Endothelial cell of umbilical vein (primary cell): ENCODE measurements at places on chromosomes 2 and 18. TPM values are rescaled to one million over a fixed set of nuclear protein-coding genes. Genes with fewer than 3 reads are reported as not detected.

GRCh38 chr2:46942143-46942526, 26.5 kb upstream of the MCFD2 start:
- peak; percentile 15 for DNase-seq

FNDC4 gene
- total RNA-seq: 15.5 and 20.0 TPM in 2 replicates

- no peak for DNase-seq
Observed at GRCh38 chr2:26223018-26223417, 21.4 kb downstream of the HADHA start.

GRCh38 chr2:46029332-46029811, 267.8 kb upstream of the EPAS1 start:
- DNase-seq: peak; percentile 96

- DNase-seq: no peak
Observed at GRCh38 chr2:68853035-68853434, 18.2 kb downstream of the BMP10 start.

UGT1A8 gene
- not detected in 2 replicates for total RNA-seq

DNA sequence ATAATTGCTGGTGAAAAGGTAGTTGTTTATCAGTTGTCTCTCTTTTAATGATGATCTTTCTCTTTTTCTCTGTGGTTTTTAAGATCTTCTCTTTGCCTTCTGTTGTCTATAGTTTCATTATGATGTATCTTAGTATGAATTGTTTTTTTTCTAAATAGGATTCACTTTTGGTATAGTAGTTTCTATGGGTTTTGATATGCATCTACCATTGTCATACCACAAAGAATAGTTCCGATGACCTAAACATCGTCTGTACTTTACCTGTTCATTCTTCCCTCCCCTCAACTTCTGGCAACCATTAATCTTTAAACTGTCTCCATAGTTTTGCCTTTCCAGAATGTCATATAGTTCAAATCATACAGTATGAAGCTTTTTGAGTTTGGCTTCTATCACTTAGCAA, 19.6 kb downstream of the RDH14 start:
- no peak for DNase-seq

- no peak for DNase-seq
Observed at GRCh38 chr2:152730591-152731333, 12.3 kb downstream of the ARL6IP6 start.

PAX8 gene
- total RNA-seq: 0.22 and 0.28 TPM in 2 replicates

- no peak for DNase-seq
Observed at GRCh38 chr18:39788383-39788782, 2166.7 kb upstream of the PIK3C3 start.

DNA sequence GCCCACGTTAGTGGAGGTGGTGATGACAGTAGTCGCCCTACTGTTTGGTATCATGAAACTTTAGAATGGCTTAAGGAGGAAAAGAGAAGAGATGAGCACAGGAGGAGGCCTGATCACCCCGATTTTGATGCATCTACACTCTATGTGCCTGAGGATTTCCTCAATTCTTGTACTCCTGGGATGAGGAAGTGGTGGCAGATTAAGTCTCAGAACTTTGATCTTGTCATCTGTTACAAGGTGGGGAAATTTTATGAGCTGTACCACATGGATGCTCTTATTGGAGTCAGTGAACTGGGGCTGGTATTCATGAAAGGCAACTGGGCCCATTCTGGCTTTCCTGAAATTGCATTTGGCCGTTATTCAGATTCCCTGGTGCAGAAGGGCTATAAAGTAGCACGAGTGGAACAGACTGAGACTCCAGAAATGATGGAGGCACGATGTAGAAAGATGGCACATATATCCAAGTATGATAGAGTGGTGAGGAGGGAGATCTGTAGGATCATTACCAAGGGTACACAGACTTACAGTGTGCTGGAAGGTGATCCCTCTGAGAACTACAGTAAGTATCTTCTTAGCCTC, 16.2 kb downstream of the MSH6 start:
- DNase-seq: no peak

DNA sequence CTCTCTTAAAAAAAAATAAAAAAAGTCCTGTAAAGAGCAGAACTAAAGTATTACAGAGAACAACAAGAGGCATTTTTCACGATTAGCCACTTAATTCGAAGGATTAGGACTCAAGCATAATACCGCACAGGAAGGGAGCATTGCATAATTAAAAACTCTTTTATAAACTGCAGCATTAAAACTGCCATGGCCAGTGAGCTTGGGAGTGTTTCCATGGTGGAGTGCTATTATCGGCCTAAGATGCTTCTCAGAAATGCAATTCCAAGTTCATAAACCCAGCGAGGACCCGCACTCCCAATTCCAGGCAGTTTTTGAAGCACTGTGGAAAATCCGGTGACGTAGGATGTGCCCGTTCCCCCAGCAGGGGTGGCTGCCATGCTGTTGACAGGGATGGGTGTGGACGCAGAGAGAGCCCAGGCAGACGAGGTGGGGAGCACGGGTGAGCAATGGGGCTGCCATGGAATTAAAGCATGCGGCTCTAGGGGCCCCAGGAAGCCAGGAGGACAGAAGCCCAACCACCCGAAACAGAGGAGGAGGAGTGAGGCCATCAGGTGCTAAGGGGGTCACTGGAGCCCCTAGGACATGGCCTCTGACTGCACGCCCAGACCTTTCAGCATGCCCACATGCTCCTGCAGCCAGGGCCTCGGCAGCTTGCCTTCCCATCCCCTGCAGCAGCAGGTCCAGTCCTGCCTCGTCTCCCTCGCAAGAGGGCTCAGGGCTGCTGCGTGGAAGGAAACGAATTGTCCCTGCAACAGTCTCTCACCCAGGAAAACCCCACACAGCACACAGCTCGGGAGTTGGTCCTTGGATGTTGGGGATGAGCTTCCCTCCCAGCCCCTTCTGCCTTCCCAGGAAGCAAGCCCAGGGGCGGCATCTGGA, 233.4 kb downstream of the NDUFA10 start:
- DNase-seq: no peak

GRCh38 chr2:222897898-222898297, 37.1 kb downstream of the ACSL3 start:
- DNase-seq: no peak

- DNase-seq: no peak
Observed at GRCh38 chr2:178152033-178152432, 39.8 kb downstream of the RBM45 start.

DNA sequence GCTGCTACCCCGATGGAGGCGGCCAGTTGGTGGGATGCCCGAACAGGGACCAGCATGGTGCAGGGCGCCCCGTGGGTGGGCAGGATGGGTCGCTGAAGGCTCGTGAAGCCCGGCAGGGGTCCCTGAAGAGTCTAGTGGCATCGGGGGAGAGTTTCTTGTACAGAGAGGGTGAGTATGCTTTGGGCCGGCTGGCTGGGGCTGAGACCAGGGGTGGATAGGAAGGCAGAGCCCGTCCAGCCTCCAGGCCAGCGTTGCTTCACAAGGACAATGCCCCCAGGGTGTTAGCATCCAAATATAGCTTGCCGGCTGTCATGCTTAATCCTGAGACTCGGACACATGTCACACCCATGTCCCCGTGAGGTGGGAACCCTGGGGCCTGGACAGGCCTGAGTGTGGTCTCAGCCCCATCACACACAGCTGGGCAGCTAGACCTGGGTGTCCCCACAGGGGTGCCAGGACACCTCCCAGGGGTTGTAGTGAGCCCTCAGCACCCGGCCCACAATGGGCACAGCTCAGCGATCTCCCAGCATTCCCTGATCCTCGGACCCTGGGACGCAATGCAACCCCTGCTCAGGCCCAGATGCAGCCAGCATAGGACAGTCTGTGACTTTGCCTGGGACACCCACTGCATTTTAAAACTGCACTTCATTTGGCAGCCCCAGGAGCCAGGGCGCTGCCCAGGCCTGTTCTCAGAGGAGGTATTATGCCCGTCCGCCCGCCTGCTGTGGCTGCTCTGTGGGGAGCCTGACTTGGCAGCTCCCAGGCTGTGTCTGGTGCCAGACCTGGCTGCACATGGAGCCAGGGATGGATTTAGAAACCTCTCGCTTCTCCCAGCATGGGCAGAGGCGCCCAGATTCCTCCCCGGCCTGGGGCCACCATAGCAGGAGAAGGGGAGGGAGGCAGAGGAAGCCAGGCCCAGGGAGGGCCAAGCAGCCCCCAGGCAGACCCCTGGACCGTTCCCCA, 36.4 kb downstream of the RAMP1 start:
- DNase-seq: no peak

GRCh38 chr2:62221141-62221540, 25.2 kb downstream of the B3GNT2 start:
- DNase-seq: peak; percentile 76

DNA sequence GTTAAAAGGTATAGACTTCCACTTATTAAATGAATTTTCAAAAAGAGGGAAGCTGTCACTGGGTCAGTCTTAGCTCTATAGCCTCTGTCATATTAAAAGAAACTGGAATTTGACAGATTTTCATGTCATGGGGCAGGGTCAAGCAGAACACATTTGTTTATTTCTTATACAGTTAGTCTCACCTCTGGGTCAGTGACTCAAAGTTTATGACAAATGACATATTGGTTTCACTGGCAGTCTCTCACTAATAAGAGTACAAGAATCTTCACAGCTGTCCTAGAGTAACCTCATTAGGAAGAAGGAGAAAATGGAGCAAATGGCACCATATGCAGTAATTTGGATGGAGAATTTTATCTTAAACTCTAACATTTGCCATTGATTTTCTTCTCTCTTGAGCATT, 63.2 kb downstream of the MBD2 start:
- DNase-seq: no peak

DNA sequence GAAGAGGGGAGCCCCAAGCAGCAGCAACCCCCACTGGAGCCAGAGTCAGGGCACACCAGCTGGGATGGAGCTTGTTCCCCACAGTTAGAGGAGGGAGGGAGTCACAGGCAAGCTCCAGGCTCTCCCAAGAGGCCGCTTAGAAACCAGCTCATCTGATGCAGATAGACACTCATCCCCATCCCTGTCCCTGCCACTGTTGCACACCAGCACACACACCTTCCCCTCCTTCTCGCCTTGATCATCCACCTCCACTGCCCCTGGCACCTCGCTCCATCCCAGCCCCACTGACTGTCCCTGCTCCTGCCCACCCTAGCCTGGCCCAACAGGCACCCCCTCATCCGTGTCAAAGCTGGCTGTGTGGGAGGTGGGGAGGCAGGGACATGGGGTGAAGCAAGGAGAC, 1.5 kb upstream of the RUFY4 start:
- DNase-seq: no peak

AGXT gene
- total RNA-seq: not detected in 2 replicates
